ENCODE measurements at places on chromosomes 4 and X.

DNA sequence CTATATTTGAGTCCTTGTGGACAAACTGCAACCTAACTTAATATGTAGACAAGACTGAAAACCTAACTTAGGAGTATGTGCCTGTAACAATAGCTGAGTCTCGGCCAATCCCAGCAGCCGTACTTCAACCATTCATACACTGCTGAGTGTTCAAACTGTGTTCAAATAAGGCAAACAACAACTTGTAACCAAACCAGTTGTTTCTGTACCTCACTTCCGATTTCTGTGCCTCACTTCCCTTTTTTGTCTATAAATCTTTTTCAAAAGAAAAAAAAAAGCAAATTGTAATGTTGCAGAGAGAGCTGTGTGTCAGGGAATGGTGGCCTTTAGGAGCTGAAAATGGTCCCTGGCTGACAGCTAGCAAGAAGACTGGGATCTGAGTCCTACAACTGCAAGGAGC lies 46.0 kb downstream of the GEMIN8 start:
- H3K4me1 ChIP-seq: no peaks in the 10 kb centered on the region
- H3K36me3 ChIP-seq: peaks cover 4% of the 10 kb centered on the region
- H3K4me3 ChIP-seq: no peak overlapping the region
- no peaks in the 10 kb centered on the region for H3K27me3 ChIP-seq

- H3K27ac ChIP-seq: no peak overlapping the region
- H3K27me3 ChIP-seq: peaks cover 45% of the 10 kb centered on the region
- no peak for DNase-seq
- no peaks in the 10 kb centered on the region for H3K36me3 ChIP-seq
- no peaks in the 10 kb centered on the region for H3K4me1 ChIP-seq
- no peak overlapping the region for H3K4me3 ChIP-seq
These were observed 133.3 kb downstream of the GATB start for GRCh38 chr4:151627491-151627890.

- no peaks in the 10 kb centered on the region for H3K4me1 ChIP-seq
- no peak for DNase-seq
- H3K27ac ChIP-seq: no peak within 1 kb of the TSS
- H3K36me3 ChIP-seq: no peaks in the 10 kb centered on the region
These were observed at the start of gene TRIML2 for GRCh38 chr4:188109157-188109755. Gene TRIML2, minus strand, starts transcription at chr4:188109603. Its CDS starts 4,235 bp downstream, at chr4:188105368.

- H3K4me1 ChIP-seq: no peaks in the 10 kb centered on the region
- no peaks in the 10 kb centered on the region for H3K27me3 ChIP-seq
- no peak overlapping the region for H3K27ac ChIP-seq
- H3K4me3 ChIP-seq: no peak overlapping the region
These were observed 144.9 kb downstream of the POLA1 start for GRCh38 chrX:24838629-24839028.

DNA sequence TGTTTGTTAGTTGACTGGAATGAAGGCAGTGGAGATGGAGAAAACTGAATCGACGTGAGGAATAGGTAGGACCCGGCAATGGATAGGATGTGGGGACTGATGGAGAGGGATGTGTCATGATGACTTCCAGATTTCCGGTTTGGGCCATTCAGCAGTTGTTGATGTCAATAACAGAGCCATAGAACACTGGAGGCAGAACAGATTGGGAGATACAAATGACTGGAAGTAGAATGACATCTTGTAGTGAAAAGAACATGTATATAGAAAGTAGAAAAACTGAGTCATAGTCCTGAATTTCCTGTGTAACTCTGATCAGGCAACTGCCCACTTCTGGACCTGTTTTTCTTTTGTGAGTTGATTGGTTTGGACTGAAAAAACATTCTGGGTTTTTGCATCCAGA lies 24.5 kb downstream of the CETN2 start:
- no peaks in the 10 kb centered on the region for H3K4me1 ChIP-seq
- no peak overlapping the region for H3K27ac ChIP-seq
- peaks cover 36% of the 10 kb centered on the region for H3K27me3 ChIP-seq
- no peak for DNase-seq

DNA sequence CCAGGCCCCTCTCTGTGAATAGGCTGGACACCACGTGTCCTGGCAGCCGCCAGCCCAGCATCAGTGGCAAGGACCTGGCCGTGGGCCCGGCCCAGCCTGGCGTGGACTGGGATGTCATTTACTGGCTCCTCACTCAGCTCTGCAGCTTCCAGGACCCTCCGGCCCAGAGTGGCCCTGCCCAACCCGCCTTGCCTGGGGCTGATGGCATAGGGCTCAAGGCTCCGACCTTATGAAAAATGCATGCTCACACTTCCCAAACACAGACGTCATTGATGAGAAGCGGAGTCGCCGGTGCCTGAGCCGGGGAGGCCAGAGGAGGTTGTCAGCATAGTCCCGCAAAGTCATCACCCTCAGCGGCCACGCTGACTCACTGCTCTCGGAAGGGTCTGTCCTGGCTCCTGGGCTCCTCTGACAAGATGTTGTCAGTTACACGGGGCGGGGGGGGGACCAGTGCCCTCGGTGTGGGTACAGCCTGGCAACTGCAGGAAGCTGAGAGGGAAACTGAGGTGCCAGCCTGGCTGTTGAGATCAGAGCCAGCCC lies 14.3 kb downstream of the CFAP99 start:
- no peak for DNase-seq
- H3K4me1 ChIP-seq: no peaks in the 10 kb centered on the region
- peaks cover 27% of the 10 kb centered on the region for H3K27me3 ChIP-seq
- no peak overlapping the region for H3K27ac ChIP-seq
- no peak overlapping the region for H3K4me3 ChIP-seq

- no peak overlapping the region for H3K4me3 ChIP-seq
- no peak for DNase-seq
- no peak overlapping the region for H3K27ac ChIP-seq
- peaks cover 2% of the 10 kb centered on the region for H3K36me3 ChIP-seq
- H3K27me3 ChIP-seq: no peaks in the 10 kb centered on the region
- peaks cover 28% of the 10 kb centered on the region for H3K4me1 ChIP-seq
These were observed 104.7 kb downstream of the MGST2 start for GRCh38 chr4:139770361-139770760.

DNA sequence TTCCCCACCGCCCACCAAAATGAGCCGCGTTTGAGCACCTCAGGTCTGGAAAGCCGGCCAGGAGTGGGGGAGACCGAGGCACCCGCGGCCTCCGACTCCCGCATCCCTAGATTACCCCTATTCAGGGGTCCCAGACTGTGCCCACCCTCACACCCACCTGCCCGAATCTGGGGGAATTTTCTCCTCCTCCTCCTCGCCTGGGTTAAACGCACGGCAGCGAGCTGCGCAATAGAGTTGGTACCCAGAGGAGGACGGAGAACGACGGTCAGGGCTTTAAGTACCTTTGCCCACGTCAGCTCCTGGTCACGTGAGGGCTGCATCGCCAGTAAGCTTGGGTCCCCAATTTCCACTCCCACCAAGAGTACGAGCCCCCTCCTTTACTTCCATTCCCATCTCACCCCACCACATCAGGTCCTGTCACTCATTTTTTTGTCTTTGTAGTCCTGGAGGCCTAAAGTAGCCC lies at the start of gene ARMCX2:
TSS of gene ARMCX2 (minus strand) at position 250 of the 463 bp plus-strand sequence. CDS start 2,262 bp downstream, outside the sequence.
- peak; percentile 20 for DNase-seq
- no peak within 1 kb of the TSS for H3K27ac ChIP-seq
- H3K36me3 ChIP-seq: no peaks in the 10 kb centered on the region

DNA sequence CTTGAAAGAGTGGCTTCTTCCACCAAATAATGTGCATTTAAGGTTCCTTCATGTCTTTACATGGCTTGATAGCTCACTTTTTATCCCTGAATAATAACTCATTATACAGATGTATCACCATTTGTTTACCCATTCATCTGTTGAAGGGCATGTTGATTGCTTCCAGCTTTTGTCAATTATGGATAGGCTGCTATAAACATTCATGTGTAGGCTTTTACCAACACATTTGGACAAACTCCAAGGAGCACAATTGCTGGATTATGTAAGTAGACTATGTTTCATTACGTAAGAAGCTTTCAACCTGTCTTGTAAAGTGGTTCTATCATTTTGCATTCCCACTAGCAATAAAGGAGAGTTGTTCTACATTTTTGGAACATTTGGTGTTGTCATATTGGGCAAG lies 2637.0 kb downstream of the PCDH7 start:
- H3K27me3 ChIP-seq: no peaks in the 10 kb centered on the region
- no peak for DNase-seq
- H3K36me3 ChIP-seq: no peaks in the 10 kb centered on the region
- H3K4me3 ChIP-seq: no peak overlapping the region

GRCh38 chr4:118954246-118954645 lies 65.6 kb downstream of the SYNPO2 start:
- no peak overlapping the region for H3K4me3 ChIP-seq
- peaks cover 8% of the 10 kb centered on the region for H3K27me3 ChIP-seq
- no peak overlapping the region for H3K27ac ChIP-seq
- no peak for DNase-seq
- H3K4me1 ChIP-seq: no peaks in the 10 kb centered on the region
- no peaks in the 10 kb centered on the region for H3K36me3 ChIP-seq

GRCh38 chr4:55546506-55546755 lies 278 bp downstream of the CLOCK start:
- H3K36me3 ChIP-seq: no peaks in the 10 kb centered on the region
- H3K27me3 ChIP-seq: peaks cover 2% of the 10 kb centered on the region
- peak overlapping the region; percentile 96 for H3K27ac ChIP-seq
- peak overlapping the region; percentile 95 for H3K4me3 ChIP-seq

DNA sequence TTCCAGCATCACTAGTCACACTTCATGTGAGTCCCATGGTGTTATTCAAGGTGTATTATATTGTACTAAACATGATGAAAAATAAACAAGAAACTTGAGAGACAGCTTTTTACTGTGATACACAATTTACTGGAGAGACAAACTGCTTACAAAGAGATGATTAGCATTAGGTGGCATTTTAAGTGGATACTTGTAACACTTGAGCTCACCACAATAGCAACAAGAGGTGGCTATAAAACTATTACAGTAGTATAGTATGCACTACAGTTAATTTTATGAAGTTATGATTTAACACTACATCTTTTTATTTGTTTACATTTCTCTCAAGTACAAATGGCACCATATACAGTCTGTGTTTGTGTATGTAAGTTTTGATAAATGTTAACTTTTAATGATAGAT lies 246.6 kb downstream of the PARM1 start:
- DNase-seq: no peak
- peaks cover 19% of the 10 kb centered on the region for H3K4me1 ChIP-seq
- no peak overlapping the region for H3K4me3 ChIP-seq

GRCh38 chrX:13473442-13474163 lies 95.8 kb upstream of the EGFL6 start:
- peak overlapping the region; percentile 79 for H3K4me3 ChIP-seq
- H3K27me3 ChIP-seq: peaks cover 13% of the 10 kb centered on the region
- H3K36me3 ChIP-seq: no peaks in the 10 kb centered on the region
- DNase-seq: peak; percentile 34
- H3K4me1 ChIP-seq: peaks cover 15% of the 10 kb centered on the region

DNA sequence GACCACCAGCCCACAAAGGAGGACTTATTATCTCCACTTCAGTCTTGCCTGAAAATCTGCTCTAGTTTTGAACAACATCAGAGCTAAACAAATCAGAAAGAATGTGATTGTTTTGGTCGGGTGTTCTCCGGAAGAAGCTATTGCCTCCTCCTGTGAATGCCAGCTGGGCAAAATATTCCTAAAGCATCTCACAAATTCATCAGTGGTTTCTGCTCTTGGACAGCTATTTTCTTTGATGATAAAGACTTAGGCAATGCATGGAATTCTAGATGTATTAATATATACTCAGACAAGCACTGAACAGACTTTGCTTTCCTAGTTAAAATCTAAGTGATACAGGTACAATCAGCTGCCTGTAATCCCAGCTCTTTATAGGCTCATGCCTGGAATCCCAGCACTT lies 71.8 kb downstream of the ASMT start:
- peaks cover 10% of the 10 kb centered on the region for H3K4me1 ChIP-seq
- H3K36me3 ChIP-seq: peaks cover 9% of the 10 kb centered on the region
- no peak overlapping the region for H3K4me3 ChIP-seq
- H3K27ac ChIP-seq: no peak overlapping the region
- no peak for DNase-seq
- no peaks in the 10 kb centered on the region for H3K27me3 ChIP-seq

- H3K27ac ChIP-seq: peak overlapping the region; percentile 97
- peak overlapping the region; percentile 93 for H3K4me3 ChIP-seq
- peak; percentile 67 for DNase-seq
- no peaks in the 10 kb centered on the region for H3K27me3 ChIP-seq
These were observed 1.5 kb downstream of the IRF2 start for GRCh38 chr4:184472614-184473498.

GRCh38 chr4:115054836-115055235 lies 58.6 kb downstream of the NDST4 start:
- no peaks in the 10 kb centered on the region for H3K4me1 ChIP-seq
- DNase-seq: no peak
- no peaks in the 10 kb centered on the region for H3K27me3 ChIP-seq
- no peaks in the 10 kb centered on the region for H3K36me3 ChIP-seq
- H3K27ac ChIP-seq: no peak overlapping the region

GRCh38 chrX:72495046-72495445 lies 77.6 kb downstream of the HDAC8 start:
- DNase-seq: no peak
- no peaks in the 10 kb centered on the region for H3K27me3 ChIP-seq
- H3K4me3 ChIP-seq: no peak overlapping the region
- H3K27ac ChIP-seq: no peak overlapping the region
- peaks cover 13% of the 10 kb centered on the region for H3K4me1 ChIP-seq

DNA sequence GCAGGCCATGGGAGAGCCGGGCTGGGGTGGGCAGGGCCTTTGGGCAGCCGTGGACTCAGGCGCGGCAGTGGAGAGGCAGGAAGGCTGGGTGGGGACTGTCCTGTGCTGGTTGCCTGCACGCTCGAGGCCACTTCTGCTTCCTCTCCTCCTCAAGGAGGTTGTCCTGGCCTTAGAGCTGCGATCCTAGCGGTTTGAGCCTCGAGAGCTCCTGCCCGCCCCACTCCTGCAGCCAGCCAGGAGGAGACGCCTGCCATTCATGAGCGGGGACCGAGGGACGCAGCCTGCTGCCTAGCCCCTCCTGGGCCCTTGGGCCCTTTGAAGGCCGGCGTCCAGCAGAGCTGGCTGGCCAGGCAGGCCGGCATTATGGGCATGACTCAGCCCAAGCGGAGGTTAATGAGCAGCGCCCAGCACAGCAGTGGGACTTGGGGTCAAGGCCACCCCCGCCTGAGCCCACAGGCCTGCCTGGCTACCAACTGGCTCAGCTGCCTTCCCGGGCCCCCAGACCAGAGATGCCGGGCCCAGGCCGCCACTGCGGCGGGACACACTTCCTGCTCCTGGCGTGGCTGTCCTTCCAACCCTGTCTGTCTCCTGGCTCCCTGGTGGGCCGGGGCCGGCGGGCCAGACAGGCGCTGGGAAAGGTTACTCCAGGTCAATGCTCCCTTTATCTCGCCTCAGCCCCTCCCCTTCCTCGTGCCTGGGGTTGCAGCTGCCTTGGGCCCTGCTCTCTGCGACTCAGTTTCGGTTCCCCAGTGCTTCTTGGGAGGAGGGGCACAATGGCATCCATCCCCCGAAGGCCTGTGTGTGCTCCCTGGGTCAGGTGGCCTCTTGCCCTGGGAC lies 1.8 kb downstream of the ABCD1 start:
- H3K4me1 ChIP-seq: peaks cover 22% of the 10 kb centered on the region
- peaks cover 11% of the 10 kb centered on the region for H3K36me3 ChIP-seq
- peak overlapping the region; percentile 71 for H3K4me3 ChIP-seq

GRCh38 chr4:147163311-147163710 lies 217.6 kb upstream of the TTC29 start:
- H3K4me1 ChIP-seq: no peaks in the 10 kb centered on the region
- no peak overlapping the region for H3K4me3 ChIP-seq
- no peak for DNase-seq
- no peak overlapping the region for H3K27ac ChIP-seq
- H3K36me3 ChIP-seq: no peaks in the 10 kb centered on the region
